ENCODE measurements at places on chromosomes 5 and 9. TPM values are rescaled to one million over a fixed set of nuclear protein-coding genes. Genes with fewer than 3 reads are reported as not detected.

GRCh38 chr5:34652914-34653313, 3.2 kb upstream of the RAI14 start:
- H3K36me3 ChIP-seq, result no peaks in the 10 kb centered on the region
- peaks cover 17% of the 10 kb centered on the region for H3K4me1 ChIP-seq
- no peak for DNase-seq
- H3K4me3 ChIP-seq, result no peak overlapping the region
- H3K27me3 ChIP-seq, result peaks cover 45% of the 10 kb centered on the region

ENC1 gene
- total RNA-seq, result 0.16 TPM

DNA sequence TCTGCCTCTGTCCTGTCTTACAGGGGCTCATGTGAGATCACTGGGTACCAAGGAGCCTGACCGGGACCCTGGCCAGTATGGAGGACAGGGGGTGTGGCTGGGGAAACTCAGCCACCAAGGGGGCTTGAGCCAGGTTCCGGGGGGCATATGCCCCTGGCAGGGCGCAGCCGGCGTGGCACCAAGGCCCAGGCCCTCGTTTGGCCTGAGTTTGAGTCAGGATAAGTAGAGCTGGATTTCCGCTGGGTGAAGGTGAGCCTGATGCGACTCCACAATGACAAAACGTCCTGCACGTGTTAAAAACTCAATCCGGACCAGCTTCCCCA, 616 bp upstream of the TSPAN17 start:
- DNase-seq, result no peak
- peak overlapping the region; percentile 83 for H3K4me3 ChIP-seq
- peaks cover 2% of the 10 kb centered on the region for H3K36me3 ChIP-seq

DNA sequence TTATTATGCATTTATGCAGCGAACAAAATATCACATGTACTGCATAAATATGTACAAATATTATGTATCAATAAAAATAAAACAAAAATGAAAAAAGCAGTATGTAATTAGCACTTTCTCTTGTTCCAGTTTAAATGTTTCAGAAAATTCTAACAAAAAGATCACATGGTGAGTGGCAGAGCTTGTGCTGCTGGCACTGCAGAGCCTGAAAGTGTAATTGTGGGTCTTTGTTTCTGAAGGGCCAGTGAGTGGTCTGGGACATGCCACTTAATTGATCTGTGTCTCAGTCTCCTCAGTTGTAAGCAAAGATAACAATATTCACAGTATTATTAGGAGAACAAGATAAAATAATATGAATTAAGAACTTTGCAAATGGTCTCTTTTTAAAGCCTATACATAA, 39.5 kb upstream of the RAI14 start:
- H3K4me1 ChIP-seq, result peaks cover 4% of the 10 kb centered on the region
- no peak overlapping the region for H3K27ac ChIP-seq
- DNase-seq, result no peak
- peaks cover 14% of the 10 kb centered on the region for H3K27me3 ChIP-seq

GPR151 gene
- not detected for total RNA-seq

- H3K36me3 ChIP-seq, result peaks cover 4% of the 10 kb centered on the region
- no peak overlapping the region for H3K4me3 ChIP-seq
- no peak for DNase-seq
Observed at GRCh38 chr9:96867079-96867804, 12.9 kb upstream of the ZNF782 start.

PCDHGC3 gene
- total RNA-seq, result not detected

- no peak overlapping the region for H3K27ac ChIP-seq
- H3K36me3 ChIP-seq, result no peaks in the 10 kb centered on the region
- peaks cover 18% of the 10 kb centered on the region for H3K4me1 ChIP-seq
- no peak overlapping the region for H3K4me3 ChIP-seq
- peaks cover 37% of the 10 kb centered on the region for H3K27me3 ChIP-seq
Observed at GRCh38 chr5:36605241-36605640, 1.2 kb upstream of the SLC1A3 start.

- H3K4me3 ChIP-seq, result no peak overlapping the region
- no peaks in the 10 kb centered on the region for H3K4me1 ChIP-seq
- H3K27ac ChIP-seq, result no peak overlapping the region
- H3K27me3 ChIP-seq, result no peaks in the 10 kb centered on the region
- no peaks in the 10 kb centered on the region for H3K36me3 ChIP-seq
Observed at GRCh38 chr5:85614489-85614888, 1003.3 kb upstream of the COX7C start.

PCA3 gene
- total RNA-seq, result not detected

GRCh38 chr5:33850100-33850594, 41.6 kb downstream of the ADAMTS12 start:
- H3K27ac ChIP-seq, result peak overlapping the region; percentile 37
- DNase-seq, result peak; percentile 77
- peaks cover 9% of the 10 kb centered on the region for H3K4me1 ChIP-seq
- no peak overlapping the region for H3K4me3 ChIP-seq

FGF1 gene
- total RNA-seq, result not detected

SARDH gene
- total RNA-seq, result 5.5 TPM

- no peaks in the 10 kb centered on the region for H3K27me3 ChIP-seq
- no peak for DNase-seq
- no peak overlapping the region for H3K4me3 ChIP-seq
- no peak overlapping the region for H3K27ac ChIP-seq
- H3K36me3 ChIP-seq, result no peaks in the 10 kb centered on the region
Observed at GRCh38 chr9:28378231-28378630, 805.0 kb upstream of the C9orf72 start.

DNA sequence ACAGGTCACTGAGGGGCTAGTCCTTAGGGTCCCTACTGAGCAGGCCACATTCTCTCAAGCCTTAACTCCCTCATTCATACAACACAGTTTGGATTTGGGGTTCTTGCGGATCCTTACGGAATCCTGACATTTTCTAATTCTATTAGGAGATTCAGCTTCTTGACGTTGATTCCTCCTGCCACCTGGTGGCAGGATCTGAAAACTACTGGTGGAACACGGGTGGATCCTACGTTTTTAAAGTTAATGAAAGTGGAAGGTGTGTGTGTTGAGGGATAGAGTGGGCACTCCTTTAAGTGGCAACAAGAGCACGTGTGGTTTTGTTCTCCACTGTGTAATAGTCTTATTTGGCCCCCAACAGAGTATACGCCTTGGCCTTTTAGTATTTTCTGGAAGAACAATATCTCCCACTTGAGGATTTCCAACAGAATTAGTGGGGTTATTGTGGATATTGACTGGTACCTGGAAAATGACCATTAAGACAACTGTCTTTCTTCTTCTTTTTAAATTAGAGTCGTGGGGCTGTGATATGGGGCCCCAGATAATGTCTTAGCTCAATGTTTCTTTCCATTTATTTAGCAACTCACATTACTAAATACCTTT, 25.2 kb downstream of the SLC28A3 start:
- peaks cover 5% of the 10 kb centered on the region for H3K27me3 ChIP-seq
- H3K27ac ChIP-seq, result no peak overlapping the region
- no peaks in the 10 kb centered on the region for H3K36me3 ChIP-seq
- peak; percentile 72 for DNase-seq
- H3K4me1 ChIP-seq, result peaks cover 9% of the 10 kb centered on the region

- peak; percentile 51 for DNase-seq
- no peak overlapping the region for H3K27ac ChIP-seq
- no peaks in the 10 kb centered on the region for H3K36me3 ChIP-seq
- peaks cover 4% of the 10 kb centered on the region for H3K4me1 ChIP-seq
Observed at GRCh38 chr9:91948597-91949391, 1.2 kb downstream of the ROR2 start.

DNA sequence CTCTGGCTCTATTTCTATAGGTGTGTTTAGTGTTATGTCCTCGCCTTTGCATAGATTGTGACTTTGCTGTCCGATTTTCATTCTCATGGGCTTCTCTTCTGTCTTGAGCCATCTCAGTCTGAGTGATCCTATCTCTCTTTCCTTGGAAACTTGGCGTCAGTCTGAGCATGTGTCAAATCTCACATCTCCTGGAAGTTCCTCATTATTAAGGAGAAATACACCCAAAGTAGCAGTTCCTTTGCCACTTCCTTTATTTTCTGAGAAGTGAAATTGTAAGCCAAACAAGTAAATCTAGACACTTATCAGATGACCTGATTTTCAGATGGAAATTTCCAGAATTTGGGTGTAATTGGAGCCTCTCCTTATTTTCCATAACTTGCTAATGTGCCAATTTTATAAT, 126.9 kb upstream of the ANKH start:
- no peak overlapping the region for H3K27ac ChIP-seq
- H3K36me3 ChIP-seq, result peaks cover 1% of the 10 kb centered on the region
- peaks cover 2% of the 10 kb centered on the region for H3K27me3 ChIP-seq

GRCh38 chr5:159547466-159548195, 217.3 kb upstream of the IL12B start:
- no peak overlapping the region for H3K27ac ChIP-seq
- no peaks in the 10 kb centered on the region for H3K36me3 ChIP-seq
- no peaks in the 10 kb centered on the region for H3K4me1 ChIP-seq
- H3K27me3 ChIP-seq, result peaks cover 14% of the 10 kb centered on the region
- H3K4me3 ChIP-seq, result no peak overlapping the region

MARVELD2 gene
- total RNA-seq, result 0.60 TPM

DNA sequence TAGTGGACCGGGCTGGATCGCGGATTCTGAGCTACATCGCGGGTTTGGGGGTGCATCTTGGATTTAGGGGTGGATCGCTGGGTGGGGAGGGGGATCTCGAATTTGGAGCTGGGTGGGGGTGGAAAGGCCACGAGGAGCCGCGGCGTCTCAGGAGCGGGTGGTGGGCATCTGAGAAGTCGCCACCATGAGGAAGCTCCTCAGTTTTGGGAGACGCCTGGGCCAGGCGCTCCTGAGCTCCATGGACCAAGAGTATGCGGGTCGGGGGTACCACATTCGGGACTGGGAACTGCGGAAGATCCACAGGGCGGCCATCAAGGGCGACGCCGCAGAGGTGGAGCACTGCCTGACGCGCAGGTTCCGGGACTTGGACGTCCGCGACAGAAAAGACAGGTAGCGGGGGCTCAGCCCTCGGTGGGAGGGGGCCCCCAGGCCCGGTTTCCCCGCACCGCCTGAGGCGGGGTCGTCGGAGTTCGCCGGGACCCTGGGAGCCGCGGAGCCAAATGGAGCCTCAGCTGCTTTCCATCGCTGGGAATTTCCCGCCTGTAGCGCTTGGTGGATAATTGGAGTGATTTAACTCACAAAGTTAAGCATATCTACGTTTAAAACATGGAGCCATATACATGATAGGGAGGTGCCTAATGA, 376 bp downstream of the ANKRD18B start:
- peak overlapping the region; percentile 16 for H3K27ac ChIP-seq
- peaks cover 46% of the 10 kb centered on the region for H3K27me3 ChIP-seq
- no peaks in the 10 kb centered on the region for H3K36me3 ChIP-seq
- DNase-seq, result no peak
- H3K4me3 ChIP-seq, result peak overlapping the region; percentile 76

DNA sequence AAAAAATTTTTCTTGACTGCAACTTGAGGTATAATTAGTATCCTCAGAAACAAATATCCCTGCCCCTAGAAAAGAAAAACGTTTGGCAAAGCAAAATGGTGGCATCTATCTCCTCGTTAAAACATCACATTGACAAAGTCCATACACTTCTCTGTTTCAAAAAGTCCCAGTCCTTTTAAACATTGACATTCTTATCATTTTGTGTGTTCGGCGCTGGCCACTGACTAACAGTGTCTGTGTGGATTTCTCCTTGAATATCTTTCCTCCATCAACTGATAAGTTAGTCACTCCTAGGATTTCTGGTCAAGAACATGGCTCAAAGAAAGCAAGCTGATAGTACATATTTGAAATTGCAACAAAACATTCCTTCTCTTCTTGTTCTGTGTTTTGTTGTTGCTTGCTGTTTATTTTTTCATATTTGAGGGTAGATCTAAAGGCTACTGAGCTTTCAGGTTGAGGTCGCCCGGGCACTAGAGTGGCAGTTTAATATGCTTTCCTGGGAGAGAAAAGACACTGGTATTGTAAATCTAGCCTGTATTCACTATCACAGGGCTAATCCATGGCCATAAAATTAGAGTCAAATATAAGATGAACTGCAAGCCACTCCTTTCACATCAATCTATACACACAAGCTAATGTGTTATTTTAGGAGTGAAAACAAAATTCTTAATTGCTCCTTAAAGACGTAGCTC, 8.5 kb upstream of the PPIC start:
- no peaks in the 10 kb centered on the region for H3K4me1 ChIP-seq
- no peak overlapping the region for H3K27ac ChIP-seq
- H3K27me3 ChIP-seq, result peaks cover 13% of the 10 kb centered on the region
- H3K36me3 ChIP-seq, result no peaks in the 10 kb centered on the region
- H3K4me3 ChIP-seq, result no peak overlapping the region

NEUROG1 gene
- total RNA-seq, result not detected

DMRTA1 gene
- not detected for total RNA-seq

GRCh38 chr5:98497418-98497817, 276.0 kb upstream of the RGMB start:
- no peak overlapping the region for H3K27ac ChIP-seq
- no peaks in the 10 kb centered on the region for H3K4me1 ChIP-seq
- DNase-seq, result no peak
- no peaks in the 10 kb centered on the region for H3K36me3 ChIP-seq

GRCh38 chr9:87657190-87657589, 68.7 kb upstream of the CTSL start:
- no peaks in the 10 kb centered on the region for H3K4me1 ChIP-seq
- no peak overlapping the region for H3K4me3 ChIP-seq
- H3K27ac ChIP-seq, result no peak overlapping the region
- H3K27me3 ChIP-seq, result no peaks in the 10 kb centered on the region
- DNase-seq, result no peak

DNA sequence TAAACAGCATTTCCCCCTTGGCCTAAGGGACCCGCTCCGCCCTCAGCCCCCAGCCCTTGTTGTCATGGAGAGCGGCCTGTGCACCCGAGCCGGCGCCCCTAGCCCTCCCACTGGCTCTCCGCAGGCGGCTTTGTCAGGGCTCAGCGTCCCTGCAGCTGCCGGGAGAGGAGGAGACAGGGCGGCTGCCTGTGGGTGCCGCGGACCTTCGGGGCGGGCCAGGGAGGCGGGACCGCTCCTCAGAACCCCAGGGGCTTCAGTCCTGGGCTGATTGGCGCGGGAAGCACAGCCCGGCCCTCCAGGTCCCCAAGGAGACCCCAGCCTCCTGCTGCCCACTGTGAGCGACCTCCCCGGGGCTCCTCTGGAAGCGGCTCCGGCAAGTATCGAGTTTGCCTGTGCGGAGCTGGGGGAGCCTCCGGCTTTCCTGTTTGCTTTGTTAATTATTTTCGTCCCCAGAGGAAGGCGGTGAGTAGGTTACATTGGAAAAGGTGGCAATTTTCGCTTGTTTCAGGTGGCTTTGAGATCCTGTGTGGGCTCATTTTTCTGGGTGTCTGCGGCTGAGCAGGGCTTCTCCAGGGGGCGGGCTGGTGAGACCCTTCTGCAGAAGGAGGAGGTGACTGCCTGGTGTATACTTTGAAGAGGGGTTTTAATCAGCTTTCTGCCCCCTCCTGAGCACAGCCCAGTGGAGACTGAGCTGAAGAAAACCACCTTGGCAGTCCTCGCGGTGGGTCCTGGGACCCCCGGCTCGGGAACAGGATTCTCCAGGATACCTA, at the start of gene FGD3:
FGD3 (plus strand) TSS at position 256 of the 770 bp plus-strand sequence. CDS start 28,734 bp downstream, outside the sequence.
- peak within 1 kb of the TSS; percentile 74 for H3K4me3 ChIP-seq
- H3K36me3 ChIP-seq, result no peaks in the 10 kb centered on the region
- H3K27me3 ChIP-seq, result no peaks in the 10 kb centered on the region
- peak; percentile 60 for DNase-seq
- peak within 1 kb of the TSS; percentile 26 for H3K27ac ChIP-seq

GRCh38 chr5:79119486-79119885, 7.9 kb downstream of the BHMT start:
- H3K36me3 ChIP-seq, result no peaks in the 10 kb centered on the region
- H3K27ac ChIP-seq, result no peak overlapping the region
- DNase-seq, result no peak
- H3K4me3 ChIP-seq, result no peak overlapping the region
- no peaks in the 10 kb centered on the region for H3K27me3 ChIP-seq

Measured in activated CD8-positive, alpha-beta T cell treated with anti-CD3 and anti-CD28 coated beads for 36 hours (primary cell).